Liver (tissue), 10 donors: ENCODE measurements at places on chromosomes 7 and 10.
A peak's percentile ranks its signal among the peaks of the same experiment; 100 is the strongest.

GRCh38 chr7:137313201-137313600, 30.3 kb downstream of the PTN start:
- H3K4me1 ChIP-seq: no peaks in the 10 kb centered on the region
- H3K27ac ChIP-seq: no peak overlapping the region
- no peaks in the 10 kb centered on the region for H3K27me3 ChIP-seq

DNA sequence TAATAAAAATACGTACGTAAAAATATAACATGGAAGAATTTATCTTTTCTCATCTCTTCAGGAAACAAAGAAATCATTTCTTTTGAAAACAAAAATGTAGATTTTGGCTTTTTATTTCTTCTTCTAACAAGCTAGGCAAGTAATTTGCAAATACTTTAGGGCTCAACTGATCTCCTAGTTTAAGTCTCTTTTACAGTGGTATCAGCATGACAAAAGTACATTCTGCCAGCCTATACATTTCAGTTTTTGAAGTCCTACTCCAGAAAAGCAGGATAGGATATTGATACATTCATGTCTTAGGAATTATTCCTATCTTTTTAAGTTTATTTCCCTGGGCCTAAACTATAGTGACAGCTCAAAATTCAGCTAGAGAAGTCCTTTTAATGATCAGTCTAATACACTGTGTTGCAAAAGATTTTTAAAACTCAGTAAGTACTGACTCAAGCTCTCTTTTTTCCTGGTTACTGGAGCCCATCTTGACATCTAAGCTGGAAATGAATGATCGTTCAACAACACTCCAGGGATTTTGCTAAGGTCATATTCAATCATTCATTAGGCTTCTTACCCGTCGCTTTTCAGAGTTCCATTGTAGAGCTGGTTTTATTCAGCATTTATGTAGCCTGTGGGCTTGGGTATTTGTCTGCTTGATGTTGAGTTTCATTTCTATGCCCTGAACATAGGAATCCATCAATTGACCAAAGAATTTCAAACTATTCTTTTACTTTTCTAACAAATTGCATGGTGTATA, 12.2 kb upstream of the FAM53B start:
- no peaks in the 10 kb centered on the region for H3K27me3 ChIP-seq
- peaks cover 18% of the 10 kb centered on the region for H3K36me3 ChIP-seq
- DNase-seq: no peak
- H3K4me1 ChIP-seq: no peaks in the 10 kb centered on the region

GRCh38 chr7:75962607-75963380, 31.6 kb downstream of the TMEM120A start:
- DNase-seq: no peak
- H3K36me3 ChIP-seq: peaks cover 45% of the 10 kb centered on the region
- H3K27ac ChIP-seq: peak overlapping the region; percentile 69
- no peaks in the 10 kb centered on the region for H3K27me3 ChIP-seq
- no peak overlapping the region for H3K4me3 ChIP-seq
- H3K4me1 ChIP-seq: peaks cover 17% of the 10 kb centered on the region

DNA sequence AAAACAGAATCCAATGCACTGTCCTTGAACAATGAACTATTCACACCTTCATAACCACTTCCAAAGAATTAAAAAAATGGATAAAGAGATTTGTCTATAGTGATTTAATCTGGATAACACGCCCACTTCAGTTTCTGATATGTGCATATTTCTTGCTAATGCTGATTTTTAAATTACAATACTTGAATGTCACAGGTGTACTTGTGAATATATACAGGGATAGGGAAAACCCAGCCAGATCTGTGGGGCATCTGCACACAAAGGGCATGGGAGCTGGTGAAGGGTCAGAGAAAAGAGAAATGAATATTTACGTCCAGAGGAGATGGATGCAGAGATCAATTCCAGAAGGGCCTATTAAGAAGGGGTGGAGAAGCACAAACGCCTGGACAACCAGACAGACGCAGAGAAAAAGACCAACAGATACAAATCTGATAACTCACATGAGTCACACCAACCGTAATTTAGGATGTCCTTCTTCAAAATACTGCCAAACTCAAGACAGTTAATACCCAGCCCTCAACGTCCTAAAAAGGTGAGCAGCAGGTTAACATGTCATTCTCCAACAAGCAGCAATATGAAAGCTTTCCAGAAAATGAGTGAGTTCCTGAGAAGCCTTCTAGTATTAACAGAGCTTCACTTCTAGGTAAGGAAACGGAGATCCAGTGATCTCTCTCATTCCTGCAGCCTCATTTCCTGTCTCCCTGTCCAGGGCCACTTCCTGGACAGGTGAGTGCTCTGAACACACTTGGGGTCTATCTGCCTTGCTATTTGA, 41.9 kb downstream of the PIP4K2A start:
- no peaks in the 10 kb centered on the region for H3K36me3 ChIP-seq
- no peak overlapping the region for H3K4me3 ChIP-seq
- H3K27ac ChIP-seq: no peak overlapping the region
- no peaks in the 10 kb centered on the region for H3K4me1 ChIP-seq
- H3K27me3 ChIP-seq: no peaks in the 10 kb centered on the region

DNA sequence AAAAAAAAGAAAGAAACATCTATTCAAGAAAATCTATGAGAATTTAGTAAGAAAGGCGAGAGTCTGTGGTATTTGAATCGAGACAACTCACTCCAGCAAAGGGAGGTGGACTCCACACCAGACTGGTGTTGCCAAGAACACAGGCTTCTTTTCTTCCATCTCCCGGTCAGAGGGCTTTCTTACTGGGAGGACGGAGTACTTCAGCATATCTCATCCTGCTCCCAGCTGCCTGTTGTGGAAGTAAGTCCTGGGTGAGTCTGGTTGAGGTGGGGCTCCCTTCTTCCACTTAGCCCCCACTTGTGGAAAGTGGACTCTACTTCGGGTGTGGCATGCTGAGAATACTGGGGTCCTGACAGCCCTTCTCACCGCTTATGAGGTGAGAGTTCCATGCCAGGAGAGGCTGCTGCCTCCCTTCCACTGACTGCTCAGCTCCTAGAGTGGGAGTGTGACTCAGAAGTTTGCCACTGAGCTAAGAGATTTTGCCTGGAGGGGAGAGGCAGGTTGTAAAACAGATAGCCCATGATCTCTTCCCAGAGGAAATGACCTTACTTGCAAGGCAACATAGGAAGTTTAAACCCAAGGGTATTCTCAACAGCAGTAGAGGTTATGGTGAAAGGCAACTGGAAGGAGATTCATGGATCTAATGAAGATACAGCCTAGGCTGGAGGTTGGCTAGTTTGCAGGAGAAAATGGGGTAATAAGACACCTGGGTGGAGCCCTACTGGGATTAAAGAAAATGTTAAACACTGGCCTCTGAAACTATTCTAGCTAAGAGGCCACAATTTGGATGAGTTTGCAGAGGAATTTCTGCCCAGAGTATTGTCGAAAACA, 3.5 kb upstream of the NACAD start:
- no peaks in the 10 kb centered on the region for H3K27me3 ChIP-seq
- DNase-seq: no peak
- H3K4me1 ChIP-seq: peaks cover 3% of the 10 kb centered on the region
- H3K27ac ChIP-seq: no peak overlapping the region
- no peaks in the 10 kb centered on the region for H3K36me3 ChIP-seq

GRCh38 chr10:983971-984655, 4.1 kb upstream of the GTPBP4 start:
- no peak overlapping the region for H3K4me3 ChIP-seq
- no peak overlapping the region for H3K27ac ChIP-seq
- H3K4me1 ChIP-seq: peaks cover 7% of the 10 kb centered on the region
- no peak for DNase-seq
- H3K27me3 ChIP-seq: no peaks in the 10 kb centered on the region
- no peaks in the 10 kb centered on the region for H3K36me3 ChIP-seq
